Osteoblast (primary cell): ENCODE measurements at places on chromosomes 2 and 18. TPM values are rescaled to one million over a fixed set of nuclear protein-coding genes. Genes with fewer than 3 reads are reported as not detected.

The MAPRE3 gene
- 6.5 TPM in 2 replicates for total RNA-seq

The GAREM1 gene
- 3.6 and 5.0 TPM in 2 replicates for total RNA-seq

- no peaks in the 10 kb centered on the region for H3K36me3 ChIP-seq
- H3K27ac ChIP-seq, result peak overlapping the region; percentile 73
Observed at GRCh38 chr18:9109523-9109922, 7.0 kb downstream of the NDUFV2 start.

- H3K4me3 ChIP-seq, result no peak overlapping the region
- no peaks in the 10 kb centered on the region for H3K36me3 ChIP-seq
- H3K27me3 ChIP-seq, result no peaks in the 10 kb centered on the region
- no peaks in the 10 kb centered on the region for H3K4me1 ChIP-seq
- no peak for DNase-seq
Observed at GRCh38 chr18:53937037-53937436, 287.4 kb downstream of the MBD2 start.

DNA sequence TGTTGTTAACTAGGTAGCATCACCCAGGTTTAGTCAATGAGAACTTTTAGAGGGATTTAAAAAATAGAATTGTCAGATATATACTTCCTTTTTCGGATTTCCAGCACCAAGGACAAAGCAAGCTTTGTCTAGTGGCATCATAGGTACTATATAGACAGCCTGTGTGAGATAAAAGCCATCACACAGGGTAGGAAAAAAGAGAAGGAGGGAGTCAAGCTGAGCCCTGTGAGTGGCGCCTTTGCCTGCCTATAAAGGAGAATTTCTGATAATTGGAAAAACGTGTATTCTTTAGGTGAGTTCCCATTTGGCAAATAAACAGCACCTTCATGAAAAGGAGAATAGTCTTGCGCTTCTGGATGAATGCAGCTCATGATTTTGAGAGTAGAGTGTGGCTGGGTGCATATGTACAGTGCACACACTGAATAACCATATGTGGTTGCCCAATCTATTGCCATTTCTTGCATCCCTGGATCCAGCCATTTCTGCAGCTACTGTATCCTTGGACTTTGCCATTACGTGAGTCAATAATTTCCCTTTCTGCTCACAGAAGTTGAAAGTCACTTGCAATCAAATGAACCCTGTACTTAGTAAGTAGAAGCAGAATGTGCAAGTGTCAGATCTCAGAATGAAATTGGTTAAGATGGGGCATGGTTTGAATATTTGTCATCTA is 559.9 kb upstream of the MEX3C start:
- H3K27ac ChIP-seq, result no peak overlapping the region
- H3K36me3 ChIP-seq, result no peaks in the 10 kb centered on the region

- H3K27me3 ChIP-seq, result no peaks in the 10 kb centered on the region
- H3K27ac ChIP-seq, result no peak overlapping the region
- no peak for DNase-seq
- H3K4me3 ChIP-seq, result no peak overlapping the region
Observed at GRCh38 chr2:214995409-214995808, 143.0 kb downstream of the ABCA12 start.

- DNase-seq, result no peak
- no peak overlapping the region for H3K27ac ChIP-seq
- H3K36me3 ChIP-seq, result no peaks in the 10 kb centered on the region
- no peaks in the 10 kb centered on the region for H3K27me3 ChIP-seq
Observed at GRCh38 chr2:122180972-122181371, 425.5 kb downstream of the TSN start.

The ZNF804A gene
- under 0.01 TPM in 1 of 2 replicates, not detected in the other for total RNA-seq

DNA sequence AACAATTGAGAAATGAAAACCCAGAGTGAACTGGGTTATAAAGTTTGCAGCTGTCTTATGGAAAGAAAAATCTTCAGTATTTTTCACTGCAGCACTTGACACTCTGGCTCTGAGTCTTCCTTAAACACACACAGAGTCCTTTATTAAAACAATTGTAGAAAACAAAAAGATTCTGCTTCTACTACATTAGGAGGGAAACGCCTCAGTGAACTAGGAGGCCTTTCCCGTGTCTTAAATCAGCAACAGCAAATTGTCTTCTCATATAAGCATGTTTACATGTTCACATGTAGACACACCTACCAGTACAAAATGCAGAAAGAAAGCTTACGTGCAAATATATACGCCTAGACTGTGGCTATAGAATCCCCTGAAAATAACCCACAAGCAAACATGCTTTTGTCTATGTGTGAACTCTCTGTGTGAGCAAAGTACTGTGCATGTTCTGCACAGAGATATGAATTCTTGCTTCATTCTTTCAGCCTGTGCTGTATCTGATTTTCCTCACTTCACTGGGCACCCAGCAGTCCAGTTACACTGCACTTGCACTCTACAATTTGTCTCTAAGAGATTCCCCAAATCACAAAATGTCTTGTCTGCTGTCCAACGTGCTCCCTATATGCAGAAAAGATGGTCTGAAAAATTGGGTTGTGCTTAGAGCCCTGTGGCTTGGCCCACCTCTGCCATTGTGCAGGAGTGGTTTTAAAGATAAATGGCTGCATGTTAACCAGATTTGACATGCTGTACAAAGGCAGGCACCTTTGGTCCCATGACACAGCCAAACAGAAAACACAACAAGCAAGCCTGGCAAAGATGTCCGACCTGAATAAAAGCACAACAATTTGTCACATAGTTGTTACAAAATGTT is 24.5 kb downstream of the ZEB2 start:
- H3K27me3 ChIP-seq, result no peaks in the 10 kb centered on the region
- no peak overlapping the region for H3K4me3 ChIP-seq
- no peak for DNase-seq
- H3K27ac ChIP-seq, result peak overlapping the region; percentile 34

DNA sequence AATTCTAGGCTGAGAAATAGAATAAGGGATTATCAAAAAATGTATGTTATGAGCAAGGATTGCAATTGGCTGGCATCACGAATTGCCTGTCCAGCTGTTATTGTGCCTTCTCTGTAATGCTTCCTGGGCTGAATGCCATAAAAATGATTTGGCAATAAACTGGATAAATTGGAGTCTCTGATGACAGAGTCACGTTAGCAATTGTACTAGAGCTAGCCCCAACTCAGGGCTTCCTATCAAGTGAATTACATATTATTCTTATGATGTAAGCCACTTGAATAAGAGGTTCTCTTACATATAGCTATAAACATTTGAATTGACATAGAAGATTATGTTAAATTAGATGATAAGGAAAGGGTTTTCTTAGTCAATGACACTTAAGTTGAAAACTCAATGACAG is 607.5 kb upstream of the REG3G start:
- no peak for DNase-seq
- no peaks in the 10 kb centered on the region for H3K27me3 ChIP-seq
- no peak overlapping the region for H3K27ac ChIP-seq
- H3K4me1 ChIP-seq, result no peaks in the 10 kb centered on the region
- H3K36me3 ChIP-seq, result no peaks in the 10 kb centered on the region
- no peak overlapping the region for H3K4me3 ChIP-seq

The ZNF892 gene
- total RNA-seq, result 6.2 and 6.5 TPM in 2 replicates

The GPAT2 gene
- total RNA-seq, result 2.2 and 9.4 TPM in 2 replicates

The NEMP2 gene
- 3.8 and 4.7 TPM in 2 replicates for total RNA-seq

DNA sequence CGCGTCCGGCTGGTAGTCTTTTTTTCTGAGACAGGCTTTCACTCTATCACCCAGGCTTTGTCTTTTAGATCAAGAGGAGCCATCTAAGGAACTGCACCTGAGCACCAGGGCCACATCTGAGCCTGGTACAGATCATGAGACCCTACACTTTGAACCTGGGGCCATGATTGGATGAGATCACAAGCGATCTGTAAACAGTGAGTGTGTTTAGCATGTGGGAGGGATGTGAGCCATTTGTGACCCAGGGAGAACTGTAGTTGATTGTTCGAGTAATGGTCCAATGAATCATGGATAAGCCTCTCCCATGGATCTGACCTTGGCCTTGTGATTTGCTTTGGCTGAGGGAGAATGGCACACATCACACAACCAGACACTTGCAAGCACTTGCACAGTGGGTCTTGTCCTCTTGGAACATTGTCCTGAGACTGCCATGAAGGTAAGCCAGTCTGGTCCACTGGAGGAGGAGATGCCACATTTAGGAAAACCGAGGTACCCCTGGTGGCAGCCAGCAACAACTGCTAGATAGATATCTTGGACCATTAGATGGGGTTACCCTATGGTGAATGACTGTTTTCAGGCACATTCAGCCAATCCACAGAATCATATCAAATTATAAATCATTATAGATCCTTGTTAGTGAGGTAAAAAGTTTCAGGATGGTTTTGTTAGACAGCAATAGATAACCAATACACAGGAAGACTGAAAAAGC is 19.5 kb upstream of the DTNB start:
- peaks cover 5% of the 10 kb centered on the region for H3K4me1 ChIP-seq
- H3K27me3 ChIP-seq, result peaks cover 7% of the 10 kb centered on the region
- no peaks in the 10 kb centered on the region for H3K36me3 ChIP-seq
- no peak overlapping the region for H3K4me3 ChIP-seq
- H3K27ac ChIP-seq, result no peak overlapping the region
